ENCODE measurements at places on chromosomes 5 and 9.

GRCh38 chr5:94725142-94725541 lies 106.7 kb downstream of the SLF1 start:
- DNase-seq, result no peak

- DNase-seq, result no peak
Observed at GRCh38 chr5:1470762-1471211, 25.5 kb upstream of the SLC6A3 start.

DNA sequence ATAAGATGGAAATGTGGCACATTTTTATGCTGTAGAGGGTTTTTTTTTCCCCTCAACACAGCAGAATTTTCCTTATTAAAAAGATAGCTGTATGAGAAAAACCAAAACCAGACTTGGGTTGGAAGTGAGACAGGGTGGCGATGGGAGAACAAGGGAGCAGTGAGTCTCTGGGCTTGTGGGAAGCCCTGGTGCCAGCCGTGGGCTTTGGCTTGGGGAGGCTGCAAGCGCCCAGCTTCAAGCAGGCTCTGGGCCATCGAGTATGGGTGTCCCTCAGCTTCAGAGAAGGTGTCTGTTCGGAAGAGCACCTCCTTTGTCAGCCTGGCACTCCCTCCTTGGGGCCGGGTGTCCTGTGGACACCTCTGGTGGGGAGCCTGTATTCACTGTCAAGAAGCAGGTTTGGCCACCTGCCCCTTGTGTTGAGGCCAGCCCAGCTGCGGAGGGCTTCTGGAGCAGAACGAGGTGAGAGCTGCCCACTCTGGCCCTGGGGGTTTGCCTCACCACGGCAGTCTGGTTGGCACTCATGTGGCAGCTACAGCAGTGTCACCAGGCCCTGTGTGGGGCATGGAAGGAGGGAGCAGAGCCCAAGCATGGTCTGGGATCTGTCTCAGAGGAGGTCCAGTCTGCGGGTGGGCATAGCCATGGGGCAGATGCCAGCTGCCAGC lies 37.6 kb upstream of the ANGPTL2 start:
- DNase-seq, result no peak

DNA sequence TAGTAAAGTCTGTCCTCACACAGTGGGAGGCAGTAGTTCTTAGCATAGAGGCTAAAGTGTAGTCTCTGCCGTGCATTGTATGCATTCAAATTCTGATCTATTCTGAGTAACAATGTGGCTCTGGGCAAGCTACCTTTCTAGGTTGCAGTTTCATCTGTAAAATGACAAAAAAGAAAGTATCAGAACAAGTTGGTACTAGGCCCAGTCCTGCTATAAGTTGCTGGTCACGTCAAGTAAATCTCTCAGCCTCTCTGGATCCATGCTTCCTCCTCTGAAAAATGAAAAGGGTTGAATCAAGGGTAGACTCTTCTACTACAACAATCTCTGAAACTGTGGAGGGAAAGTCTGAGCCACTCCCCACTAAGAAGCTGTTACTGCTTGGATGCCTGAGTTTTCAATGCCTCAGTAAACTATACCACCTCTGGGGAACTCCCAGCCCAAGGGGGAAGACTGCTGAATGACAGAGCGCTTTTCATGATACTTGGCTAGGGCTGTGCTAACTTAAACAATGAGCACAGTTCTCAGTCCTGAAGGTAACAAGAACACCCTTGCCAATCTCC lies 34.5 kb upstream of the SPARC start:
- DNase-seq, result no peak

DNA sequence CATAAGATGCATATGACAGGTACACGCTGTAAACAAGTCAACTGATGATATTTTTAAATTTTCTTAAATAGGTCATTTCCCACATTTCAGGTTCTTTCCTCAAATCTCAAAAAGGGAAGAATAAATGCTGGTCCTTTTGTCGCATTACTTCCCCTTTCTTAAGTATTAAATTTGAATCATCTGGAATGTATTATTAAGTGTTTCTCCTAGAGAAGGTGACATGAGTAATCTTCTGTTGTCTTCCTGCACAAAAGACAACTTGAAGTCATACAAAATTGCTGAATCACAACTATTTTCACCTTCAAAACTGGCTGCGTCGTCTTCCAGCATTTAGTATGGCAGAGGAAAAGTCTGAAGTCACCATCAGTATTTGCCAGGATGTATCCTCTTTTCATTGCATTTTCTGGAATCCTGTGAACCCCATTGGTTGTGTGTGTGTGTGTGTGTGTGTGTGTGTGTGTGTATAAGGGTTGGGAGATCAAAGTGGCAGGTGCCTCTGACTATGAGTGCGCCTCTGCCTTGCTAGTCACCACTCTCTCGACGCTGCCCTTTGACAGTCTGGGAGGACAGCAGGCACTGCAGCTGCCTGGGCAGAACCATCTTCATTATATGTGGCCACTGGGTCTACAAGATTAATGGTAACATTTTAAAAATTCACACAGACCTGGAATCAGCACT lies 86.9 kb downstream of the MVB12B start:
- no peak for DNase-seq

- no peak for DNase-seq
Observed at GRCh38 chr9:2262386-2263071, 247.4 kb downstream of the SMARCA2 start.

- DNase-seq, result no peak
Observed at GRCh38 chr9:1207686-1208085, 157.5 kb downstream of the DMRT2 start.

- no peak for DNase-seq
Observed at GRCh38 chr5:140351609-140352334, 5.4 kb upstream of the HBEGF start.

DNA sequence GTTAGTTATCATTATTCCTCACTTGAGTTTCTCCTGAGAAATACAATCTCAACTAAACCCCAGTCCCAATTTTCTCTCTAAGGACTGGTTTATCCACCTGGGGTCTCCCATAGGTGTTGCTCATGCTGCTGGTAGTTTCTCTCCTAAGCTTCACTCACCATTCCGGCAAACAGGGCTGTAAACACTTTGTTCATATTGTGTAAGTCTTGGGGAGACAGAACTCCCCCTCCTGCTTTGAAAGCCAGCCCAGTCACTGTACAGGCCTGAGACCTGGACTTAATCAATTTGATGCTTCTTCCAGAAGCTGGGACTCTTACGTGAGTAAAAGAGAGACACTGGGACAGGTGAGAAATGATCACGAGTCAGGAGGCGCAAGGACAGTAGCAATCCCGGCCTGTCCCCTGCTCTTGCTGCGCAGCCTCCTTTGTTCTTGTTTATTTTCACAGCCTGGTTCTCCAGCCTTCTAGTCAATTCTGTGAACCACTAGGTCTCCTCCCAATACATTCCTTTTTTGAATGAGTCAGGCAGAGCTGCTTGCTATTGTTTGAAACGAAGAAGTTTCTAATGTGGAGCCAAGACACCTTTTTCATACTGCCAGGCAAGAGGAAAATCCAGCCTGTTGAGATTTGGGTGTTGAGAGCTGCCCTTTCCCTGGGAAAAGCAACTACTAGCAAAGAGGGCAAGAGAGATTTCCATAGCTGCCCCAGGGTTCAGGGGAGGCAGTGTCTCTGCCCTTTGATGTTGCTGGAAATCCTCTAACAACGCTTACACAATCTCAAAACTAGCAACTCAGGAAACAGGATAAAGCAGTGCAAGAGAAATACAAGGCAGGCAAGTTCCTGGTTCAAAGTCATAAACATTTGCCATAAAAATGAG lies 9.2 kb upstream of the SHROOM1 start:
- DNase-seq, result no peak

DNA sequence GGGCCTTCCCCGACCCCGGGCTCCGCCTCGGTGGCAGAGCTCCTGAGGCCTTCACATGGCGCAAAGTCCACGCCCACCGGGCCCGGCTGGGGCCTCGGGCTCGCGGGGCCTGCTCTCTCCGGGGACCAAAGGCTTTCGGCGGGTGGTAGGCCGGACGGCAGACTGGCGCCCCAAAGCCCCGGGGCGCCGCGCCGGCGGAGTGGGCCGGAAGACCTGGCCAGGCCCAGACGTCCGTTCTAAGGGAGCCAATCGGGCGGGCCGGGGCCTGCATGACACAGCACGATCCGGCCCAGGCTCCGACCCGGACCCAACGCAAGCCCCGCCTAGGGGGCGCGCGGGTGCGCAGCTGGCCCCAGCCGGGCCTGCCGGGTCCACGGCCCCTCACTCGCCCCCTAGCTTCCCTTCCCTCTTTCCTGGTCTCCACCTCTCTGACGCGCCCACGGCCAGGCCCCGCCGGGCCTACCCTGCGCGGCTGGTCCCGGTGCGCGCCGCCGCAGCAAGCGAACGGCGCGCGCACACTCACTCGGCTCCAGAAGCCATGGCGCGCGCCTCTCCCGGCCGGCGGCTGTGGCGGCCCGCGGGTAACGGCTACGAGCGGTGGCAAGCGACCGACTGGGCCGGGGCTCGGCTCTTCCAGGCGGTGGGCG lies 488 bp downstream of the VCP start:
- peak; percentile 51 for DNase-seq

- no peak for DNase-seq
Observed at GRCh38 chr5:146426853-146427618, 20.1 kb upstream of the TCERG1 start.

GRCh38 chr9:107541523-107541922 lies 52.0 kb upstream of the KLF4 start:
- DNase-seq, result no peak

DNA sequence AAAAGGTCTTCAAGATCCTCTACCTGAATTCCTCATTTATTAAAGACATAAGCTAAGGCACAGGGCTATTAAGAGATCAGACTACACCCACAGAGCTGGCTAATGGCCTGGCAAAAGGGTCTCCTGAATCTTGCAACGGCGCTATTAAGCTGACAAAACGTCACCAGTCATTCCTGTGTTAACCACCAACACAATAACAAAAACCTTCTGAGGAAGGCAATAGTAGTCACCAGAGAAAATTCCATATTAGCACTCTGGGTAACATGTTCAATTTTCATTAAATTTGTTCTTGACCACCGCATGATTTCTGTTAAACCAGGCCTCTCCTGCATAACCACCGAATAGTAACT lies 77.0 kb downstream of the GNAQ start:
- no peak for DNase-seq

- DNase-seq, result no peak
Observed at GRCh38 chr9:98935071-98935505, 8.6 kb upstream of the COL15A1 start.
